ENCODE measurements at places on chromosomes 1 and 21.

- DNase-seq, result no peak
Observed at GRCh38 chr1:89989799-89990198, 5.1 kb upstream of the ZNF326 start.

- no peak for DNase-seq
Observed at GRCh38 chr1:205998457-205999241, 4.5 kb downstream of the RAB7B start.

DNA sequence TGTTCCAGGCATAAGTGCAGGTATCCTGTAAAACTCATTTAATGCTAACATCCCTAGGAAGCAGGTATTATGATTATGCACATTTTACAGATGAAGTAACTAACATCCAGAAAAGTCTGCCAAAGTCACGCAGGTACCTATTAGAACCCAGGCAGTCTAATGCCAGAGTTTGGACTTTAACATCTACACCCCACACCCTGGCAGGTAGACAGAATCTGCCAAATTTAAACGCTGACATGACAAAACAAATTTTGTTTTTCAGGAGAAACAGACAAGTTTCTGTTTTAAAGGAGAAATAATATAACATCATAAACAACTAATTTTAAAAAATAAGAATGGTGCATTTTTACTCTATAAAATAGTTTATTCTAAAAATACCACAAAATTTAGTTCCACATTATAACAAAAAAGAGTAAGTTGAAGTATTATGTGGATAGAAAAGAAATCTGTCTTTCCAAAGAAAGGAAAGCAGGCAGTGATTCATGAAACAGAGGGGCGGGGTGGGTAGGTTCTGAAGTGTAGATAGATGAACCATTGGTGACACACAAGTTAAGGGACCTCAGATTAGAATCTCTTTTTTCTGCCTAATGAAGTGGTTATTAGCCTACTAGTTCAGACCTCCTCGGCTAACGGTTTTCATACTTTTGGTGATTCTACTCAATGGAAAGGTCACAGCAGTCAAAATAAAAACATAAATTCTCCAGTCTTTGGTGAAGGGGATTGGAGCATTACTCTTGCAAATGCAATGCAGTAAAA lies 1.7 kb downstream of the ASPM start:
- no peak for DNase-seq

DNA sequence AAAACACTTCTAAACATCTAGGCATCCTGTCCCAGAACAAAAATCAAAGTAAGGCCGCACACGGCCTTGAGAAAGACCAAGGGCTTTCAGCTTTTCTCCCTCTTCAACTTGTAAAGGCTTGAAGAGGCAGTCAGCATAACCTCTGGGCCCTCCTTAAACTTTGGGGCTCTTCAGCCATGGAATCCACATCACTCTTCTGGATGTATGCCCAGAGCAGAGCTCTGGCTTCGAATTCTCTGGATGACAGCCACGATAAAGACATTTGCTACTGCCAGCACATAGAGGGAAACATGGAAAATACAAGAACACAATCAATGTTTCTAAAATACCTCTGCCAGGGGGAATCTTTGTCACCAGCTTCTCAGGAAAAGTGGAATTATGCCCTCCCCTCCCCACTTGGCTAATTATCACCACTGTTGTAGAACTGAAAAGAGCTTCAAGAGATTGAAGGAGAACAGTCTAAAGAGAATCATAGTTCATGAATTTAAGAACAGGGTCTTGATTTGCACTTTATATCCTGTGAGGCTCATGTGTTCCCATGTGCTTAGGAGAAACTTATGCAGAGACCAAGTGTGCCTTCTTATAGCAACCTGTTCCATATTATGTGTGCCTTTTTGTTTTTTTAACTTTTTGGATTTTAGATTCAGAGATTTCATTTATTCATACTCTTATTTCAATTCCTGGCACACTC lies 39.0 kb upstream of the DPT start:
- no peak for DNase-seq

GRCh38 chr21:42569732-42570301 lies 56.2 kb downstream of the SLC37A1 start:
- DNase-seq, result no peak

GRCh38 chr1:212514782-212515181 lies 82.1 kb downstream of the NENF start:
- no peak for DNase-seq
